Mammary epithelial cell (primary cell): ENCODE measurements at places on chromosomes 16 and 17. TPM values are rescaled to one million over a fixed set of nuclear protein-coding genes. Genes with fewer than 3 reads are reported as not detected.

Gene SLC5A2
- 0.17 TPM for polyA plus RNA-seq

Gene FKBP10
- 99.6 TPM for polyA plus RNA-seq

Gene SOCS1
- polyA plus RNA-seq = 3.5 TPM

Gene FOXO3B
- polyA plus RNA-seq = 4.7 TPM

Gene GSG1L
- polyA plus RNA-seq = not detected

Gene RNF157
- 0.07 TPM for polyA plus RNA-seq

Gene SLFN14
- polyA plus RNA-seq = not detected

Gene INPP5K
- 15.9 TPM for polyA plus RNA-seq

Gene SEZ6L2
- polyA plus RNA-seq = 3.4 TPM

Gene MPV17L
- polyA plus RNA-seq = 1.7 TPM

Gene RNF222
- polyA plus RNA-seq = 0.07 TPM

Gene AKAP1
- polyA plus RNA-seq = 43.5 TPM

Gene OGFOD3
- polyA plus RNA-seq = 26.1 TPM

Gene SRL
- not detected for polyA plus RNA-seq

Gene PYY
- polyA plus RNA-seq = not detected

Gene WWOX
- polyA plus RNA-seq = 11.1 TPM

Gene FOXF1
- polyA plus RNA-seq = not detected

Gene KRT32
- polyA plus RNA-seq = 0.23 TPM

Gene ZPBP2
- not detected for polyA plus RNA-seq

Gene PERCC1
- polyA plus RNA-seq = not detected

Gene LRRC37A
- polyA plus RNA-seq = 0.35 TPM

Gene GFAP
- not detected for polyA plus RNA-seq

Gene CLEC3A
- not detected for polyA plus RNA-seq

Gene TRAF7
- polyA plus RNA-seq = 65.7 TPM

Gene TEKT1
- polyA plus RNA-seq = not detected

Gene GAST
- 0.94 TPM for polyA plus RNA-seq

Gene SYNGR3
- 0.33 TPM for polyA plus RNA-seq

Gene CRYBA1
- not detected for polyA plus RNA-seq

Gene SLC47A2
- 0.60 TPM for polyA plus RNA-seq

Gene SLC35G6
- polyA plus RNA-seq = not detected

Gene SDK2
- polyA plus RNA-seq = 6.3 TPM

Gene NPTX1
- 0.14 TPM for polyA plus RNA-seq

Gene IRX5
- 5.7 TPM for polyA plus RNA-seq

Gene ASIC2
- 0.10 TPM for polyA plus RNA-seq

Gene ABCC11
- 0.42 TPM for polyA plus RNA-seq

Gene TM4SF5
- not detected for polyA plus RNA-seq

Gene ZSCAN10
- not detected for polyA plus RNA-seq

Gene CCT6B
- 1.2 TPM for polyA plus RNA-seq

Gene ATP6V0C
- polyA plus RNA-seq = 95.2 TPM

Gene IL21R
- polyA plus RNA-seq = 5.4 TPM

Gene EEF2KMT
- 16.5 TPM for polyA plus RNA-seq

Gene ZNF768
- 18.5 TPM for polyA plus RNA-seq

Gene ATP1B2
- polyA plus RNA-seq = not detected

Gene NOD2
- polyA plus RNA-seq = 0.28 TPM

Gene KRTAP4-11
- not detected for polyA plus RNA-seq

Gene SNAI3
- 0.07 TPM for polyA plus RNA-seq

Gene HAS3
- polyA plus RNA-seq = 58.0 TPM

Gene GAS2L2
- polyA plus RNA-seq = 0.07 TPM

Gene BIRC5
- polyA plus RNA-seq = 52.0 TPM

Gene FN3K
- 0.14 TPM for polyA plus RNA-seq

Gene ZNF778
- 4.3 TPM for polyA plus RNA-seq

Gene KRT33A
- not detected for polyA plus RNA-seq

Gene RPRML
- not detected for polyA plus RNA-seq

Gene ABCA6
- 0.34 TPM for polyA plus RNA-seq

Gene NT5M
- 1.3 TPM for polyA plus RNA-seq

Gene MT1H
- polyA plus RNA-seq = not detected

Gene MCRIP1
- polyA plus RNA-seq = 28.2 TPM
